Cardiac fibroblast (primary cell): ENCODE measurements at places on chromosomes 5 and 9.
A peak's percentile ranks its signal among the peaks of the same experiment; 100 is the strongest.

- peak; percentile 80 for DNase-seq
Observed at GRCh38 chr9:93159601-93160471, 24.1 kb upstream of the WNK2 start.

- DNase-seq: no peak
Observed at GRCh38 chr5:72467461-72467860, 39.7 kb downstream of the ZNF366 start.

GRCh38 chr9:115944166-115944948 is 209.2 kb upstream of the PAPPA start:
- peak; percentile 100 for DNase-seq

- DNase-seq: no peak
Observed at GRCh38 chr5:58094031-58094430, 365.9 kb downstream of the PLK2 start.

GRCh38 chr9:94108584-94108983 is 24.3 kb downstream of the PTPDC1 start:
- DNase-seq: peak; percentile 85

GRCh38 chr5:150064681-150065220 is 21.6 kb downstream of the CSF1R start:
- DNase-seq: no peak

- no peak for DNase-seq
Observed at GRCh38 chr9:12988258-12988657, 213.4 kb downstream of the LURAP1L start.

- DNase-seq: no peak
Observed at GRCh38 chr9:105443121-105443520, 4.7 kb upstream of the FSD1L start.

- no peak for DNase-seq
Observed at GRCh38 chr5:64775291-64775690, 6.6 kb downstream of the CWC27 start.

DNA sequence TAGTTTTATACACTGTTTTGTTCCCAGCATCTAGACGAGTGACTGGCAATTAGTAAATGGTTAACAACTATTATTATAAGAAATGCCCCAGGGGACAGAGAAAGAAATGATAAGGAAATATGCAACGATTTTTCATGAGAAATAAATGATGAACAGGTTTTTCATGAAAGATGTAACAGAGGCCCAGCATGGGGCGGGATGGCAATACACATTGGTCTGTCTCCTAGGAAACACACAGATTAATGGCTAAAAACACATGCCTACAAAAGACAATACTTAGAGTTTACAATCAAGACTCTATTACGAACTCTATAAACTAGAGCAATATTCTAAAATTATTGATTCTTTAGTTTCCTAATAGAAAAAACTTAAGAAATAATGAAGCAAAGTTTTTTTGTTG is 441.5 kb upstream of the CDH9 start:
- DNase-seq: no peak

DNA sequence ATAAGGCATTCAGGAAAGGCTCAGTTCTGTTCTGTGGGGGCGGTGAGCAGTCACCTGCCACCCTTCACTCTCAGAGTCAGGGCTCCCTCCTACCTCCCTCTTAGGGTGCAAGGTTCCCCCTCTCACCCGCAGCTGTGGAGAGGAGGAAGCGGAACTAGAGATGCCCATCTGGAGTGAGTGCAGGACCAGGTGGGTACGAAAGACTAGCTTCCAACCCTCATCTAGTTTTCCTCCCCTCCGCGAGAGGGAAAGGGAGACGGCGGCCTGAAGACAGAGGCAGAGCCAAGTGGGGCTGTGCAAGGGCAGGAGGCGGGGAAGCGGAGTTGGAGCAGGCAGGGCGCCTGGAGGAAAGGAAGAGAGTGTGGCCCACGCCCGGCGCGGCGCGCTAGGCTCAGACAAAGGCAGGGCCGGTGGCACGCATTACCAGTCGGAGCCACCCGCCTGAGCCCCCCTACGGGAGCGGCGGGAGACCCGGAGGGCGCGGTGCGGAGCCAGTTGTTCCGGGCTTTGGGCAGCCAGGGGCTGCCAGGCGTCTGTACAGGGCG is 7.3 kb downstream of the PRR7 start:
- DNase-seq: peak; percentile 45

GRCh38 chr9:77946969-77947620 is 84.5 kb downstream of the GNAQ start:
- no peak for DNase-seq

- peak; percentile 54 for DNase-seq
Observed at GRCh38 chr5:157342822-157343402, 77.0 kb downstream of the CYFIP2 start.

DNA sequence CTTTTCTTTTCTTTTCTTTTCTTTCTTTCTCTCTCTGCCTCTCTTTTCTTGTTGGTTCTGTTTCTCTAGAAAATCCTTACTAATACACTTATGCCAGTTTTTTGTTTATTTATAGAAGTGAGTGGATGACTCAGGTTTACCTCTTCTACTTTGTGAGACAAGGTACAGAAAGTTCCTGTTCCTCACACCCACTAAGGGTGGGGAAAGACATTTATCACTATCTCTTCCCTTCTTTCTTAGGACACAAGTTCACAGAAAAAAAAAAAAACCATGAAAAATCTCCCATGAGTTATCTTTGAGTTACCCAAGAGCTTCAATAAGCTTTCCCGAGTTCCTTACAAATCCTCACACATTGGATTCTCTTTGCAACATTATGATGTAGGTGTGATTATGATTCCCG is 60.9 kb upstream of the CD180 start:
- DNase-seq: no peak

DNA sequence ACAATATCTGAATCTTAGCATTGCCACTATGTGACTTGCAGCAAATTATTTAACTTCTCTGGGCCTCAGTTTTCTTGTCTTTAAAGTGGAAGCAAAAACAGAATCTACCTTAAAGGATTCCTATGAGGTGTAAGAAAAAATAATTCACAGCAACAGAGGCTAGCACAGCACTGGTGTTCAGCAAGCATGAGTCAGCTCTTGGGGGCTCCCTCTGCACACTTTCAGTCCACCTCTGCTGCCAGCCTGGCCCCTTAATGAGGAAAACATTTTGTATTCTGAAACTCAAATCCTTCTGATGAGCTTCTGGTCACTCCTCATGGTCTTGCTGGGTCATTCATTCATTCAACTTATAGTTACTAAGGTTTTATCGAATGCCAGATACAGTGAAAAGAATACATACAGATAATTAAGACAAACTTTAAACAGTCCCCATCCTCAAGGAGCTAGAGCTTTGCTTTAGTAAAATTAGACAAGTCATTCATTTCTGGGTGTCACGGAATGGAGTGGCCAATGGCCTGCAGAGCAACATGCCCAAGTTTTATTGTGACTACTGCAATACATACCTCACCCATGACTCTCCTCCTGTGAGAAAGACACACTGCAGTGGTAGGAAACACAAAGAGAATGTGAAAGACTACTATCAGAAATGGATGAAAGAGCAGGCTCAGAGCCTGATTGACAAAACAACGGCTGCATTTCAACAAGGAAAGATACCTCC is 26.8 kb upstream of the IQGAP2 start:
- DNase-seq: no peak

- no peak for DNase-seq
Observed at GRCh38 chr5:98594098-98594497, 179.4 kb upstream of the RGMB start.

- DNase-seq: peak; percentile 56
Observed at GRCh38 chr9:127974769-127975261, 6.0 kb downstream of the EEIG1 start.

GRCh38 chr9:12182806-12183205 is 510.4 kb upstream of the TYRP1 start:
- no peak for DNase-seq

GRCh38 chr9:88230612-88231011 is 92.3 kb upstream of the SPATA31C2 start:
- peak; percentile 26 for DNase-seq

GRCh38 chr9:21015129-21015815 is 16.2 kb downstream of the HACD4 start:
- DNase-seq: peak; percentile 26

DNA sequence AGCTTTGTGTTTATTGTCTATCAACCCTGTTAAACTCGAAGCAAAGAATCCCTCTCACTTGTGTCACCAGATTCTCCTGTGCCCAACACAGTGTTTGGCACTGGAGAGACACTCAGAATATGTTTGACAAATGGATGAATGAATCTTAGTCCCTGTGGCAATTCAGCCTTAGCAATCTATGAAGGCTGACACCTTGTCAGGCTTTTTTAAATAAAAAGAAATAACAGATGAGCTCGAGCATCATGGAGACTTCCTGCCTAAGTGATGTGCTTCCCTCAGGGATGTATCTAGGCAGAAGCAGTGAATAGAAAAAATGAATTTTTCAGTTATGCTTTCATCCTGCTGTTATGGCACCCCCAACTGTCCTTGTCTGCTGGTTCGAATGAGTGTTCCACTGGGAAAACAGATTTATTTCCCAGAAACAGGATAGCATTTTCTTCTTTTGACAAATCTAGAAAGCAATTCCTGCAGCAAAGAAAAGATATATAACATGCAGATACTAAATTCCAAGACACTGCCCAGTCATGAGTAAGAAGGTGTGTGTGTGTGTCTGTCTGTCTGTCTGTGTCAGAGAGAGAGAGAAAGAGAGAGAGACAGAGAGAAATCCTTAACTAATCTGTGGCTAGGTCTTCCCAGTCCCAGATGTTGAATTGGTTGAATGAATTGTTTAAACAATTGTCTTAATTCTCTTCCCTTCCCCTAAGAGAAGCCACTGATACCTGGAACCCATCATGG is 16.7 kb downstream of the MAMDC2 start:
- DNase-seq: no peak

GRCh38 chr5:97427235-97427634 is 244.2 kb upstream of the RIOK2 start:
- no peak for DNase-seq

GRCh38 chr9:138063785-138064184 is 186.2 kb downstream of the CACNA1B start:
- no peak for DNase-seq
